ENCODE measurements at places on chromosomes 2 and 18.
A peak's percentile ranks its signal among the peaks of the same experiment; 100 is the strongest.

DNA sequence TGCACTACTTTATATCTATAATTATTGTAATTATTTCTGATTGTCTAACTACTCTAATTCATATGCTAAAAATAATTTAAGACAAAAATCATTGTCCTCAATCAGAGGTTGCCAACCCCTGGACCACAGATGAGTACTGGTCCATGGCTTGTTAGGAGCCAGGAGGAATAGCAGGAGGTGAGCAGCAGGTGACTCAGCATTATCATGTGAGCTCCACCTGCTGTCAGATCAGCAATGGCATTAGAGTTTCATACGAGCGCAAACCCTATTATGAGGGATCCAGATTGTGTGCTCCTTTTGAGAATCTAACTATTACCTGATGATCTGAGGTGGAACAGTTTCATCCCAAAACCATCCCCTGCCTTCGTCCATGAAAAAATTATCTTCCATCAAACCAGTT is 1434.4 kb downstream of the LRP1B start:
- no peak for DNase-seq

GRCh38 chr18:69872661-69873060 is 75.0 kb downstream of the CD226 start:
- DNase-seq, result no peak

- DNase-seq, result no peak
These were observed 3.4 kb downstream of the CHRNG start for GRCh38 chr2:232542715-232543467.

GRCh38 chr2:213202011-213202410 is 50.6 kb upstream of the IKZF2 start:
- DNase-seq, result no peak

DNA sequence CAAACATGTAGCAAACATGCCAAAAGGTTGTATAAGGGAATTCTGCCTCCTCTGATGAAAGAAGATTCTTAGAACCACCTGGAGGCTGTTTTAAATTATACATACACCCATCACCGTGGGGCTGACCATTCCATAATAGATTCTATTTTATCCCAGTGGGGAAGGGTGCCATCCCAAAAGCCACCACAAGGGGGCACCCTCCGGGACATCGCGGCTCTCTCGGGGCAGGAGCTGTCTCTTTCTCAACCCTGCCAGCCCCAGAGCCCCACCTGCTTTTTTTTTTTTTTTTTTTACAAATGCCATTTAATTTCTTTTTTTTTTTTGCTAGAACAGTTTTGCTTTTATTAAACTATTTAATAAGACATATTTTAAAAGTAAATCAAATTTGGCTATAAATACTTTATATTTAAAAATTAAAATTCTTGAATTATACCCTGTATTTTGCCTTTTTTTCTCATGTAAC is 8.6 kb upstream of the MTCL1 start:
- peak; percentile 57 for DNase-seq

DNA sequence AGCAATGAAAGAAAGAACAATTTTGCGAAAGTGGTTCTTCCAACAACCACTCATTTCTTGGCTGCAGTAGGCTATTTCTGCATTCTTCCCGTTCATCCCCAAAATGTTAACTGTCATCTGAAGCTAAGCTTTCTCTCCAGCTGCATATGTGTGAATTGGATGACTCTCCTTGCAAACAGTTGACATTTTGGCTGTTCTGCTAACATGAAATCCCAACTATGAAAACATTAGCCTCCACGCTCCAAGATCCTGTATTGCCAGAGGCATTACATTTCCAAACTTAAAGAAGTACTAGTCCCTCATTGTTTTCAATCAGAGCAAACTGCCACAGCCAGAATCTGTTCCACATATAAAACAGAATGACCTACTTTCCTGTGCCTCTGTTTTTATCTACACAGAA is 88.5 kb downstream of the TGIF1 start:
- no peak for DNase-seq

DNA sequence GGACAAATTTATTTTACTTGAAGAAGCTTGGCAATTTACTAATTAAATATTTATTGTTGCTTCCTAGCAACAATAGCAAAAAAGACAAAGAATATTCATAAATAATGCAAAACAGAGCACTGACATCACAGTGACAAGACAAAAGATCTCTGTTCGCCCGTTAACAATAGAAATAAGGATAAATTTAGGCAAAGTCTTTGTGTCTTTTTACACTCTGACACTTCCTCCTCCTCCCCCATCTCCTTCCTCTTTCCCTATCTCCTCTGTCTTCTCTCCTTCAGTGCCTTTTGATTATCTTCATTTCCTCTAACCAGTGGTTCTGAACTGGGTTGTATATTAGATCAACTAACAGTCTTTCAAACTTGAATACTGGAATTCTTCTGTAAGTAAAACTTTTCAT is 808.4 kb downstream of the ERBB4 start:
- DNase-seq, result no peak

DNA sequence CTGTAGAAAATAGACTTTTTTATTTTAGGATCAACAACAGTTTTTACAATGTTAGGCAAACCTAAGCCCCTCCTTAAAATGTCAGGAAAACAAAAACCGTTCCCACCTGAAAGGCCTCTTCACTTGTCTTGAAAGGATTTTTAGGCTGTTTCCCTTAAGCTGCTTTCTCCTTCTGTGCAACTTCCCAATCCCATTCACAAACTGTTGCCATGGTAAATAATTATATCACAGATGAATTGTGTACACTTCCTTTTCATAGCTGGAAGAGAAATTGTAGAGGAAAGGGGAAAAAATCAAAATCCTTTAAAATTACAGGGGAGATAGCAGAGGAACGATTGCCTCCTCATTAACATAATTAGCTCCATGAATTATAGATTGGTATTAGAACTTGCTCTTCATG is 1488.0 kb upstream of the CELF4 start:
- DNase-seq, result no peak

GRCh38 chr2:231243866-231244265 is 45.4 kb downstream of the ARMC9 start:
- no peak for DNase-seq

- DNase-seq, result no peak
These were observed 1047.3 kb upstream of the CELF4 start for GRCh38 chr18:38612904-38613303.

DNA sequence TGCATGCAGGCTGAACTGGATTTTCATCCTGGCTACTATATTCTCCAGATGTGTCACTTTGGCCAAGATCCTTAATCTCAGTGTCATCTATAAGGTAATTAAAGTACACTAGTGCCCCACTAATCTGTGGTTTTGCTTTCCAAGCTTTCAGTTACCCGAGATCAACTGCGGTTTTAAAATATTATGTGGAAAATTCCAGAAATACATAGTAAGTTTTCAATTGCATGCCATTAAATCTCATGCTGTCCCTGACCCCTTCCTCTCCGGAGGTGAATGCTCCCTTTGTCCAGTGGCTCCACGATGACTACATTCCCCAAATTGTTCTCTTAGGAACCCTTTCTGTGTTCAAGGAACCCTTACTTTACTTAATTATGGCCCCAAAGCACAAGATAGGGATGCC is 5.3 kb upstream of the TYMS start:
- DNase-seq, result no peak

GRCh38 chr2:205706769-205707381 is 24.6 kb downstream of the NRP2 start:
- DNase-seq, result peak; percentile 76

DNA sequence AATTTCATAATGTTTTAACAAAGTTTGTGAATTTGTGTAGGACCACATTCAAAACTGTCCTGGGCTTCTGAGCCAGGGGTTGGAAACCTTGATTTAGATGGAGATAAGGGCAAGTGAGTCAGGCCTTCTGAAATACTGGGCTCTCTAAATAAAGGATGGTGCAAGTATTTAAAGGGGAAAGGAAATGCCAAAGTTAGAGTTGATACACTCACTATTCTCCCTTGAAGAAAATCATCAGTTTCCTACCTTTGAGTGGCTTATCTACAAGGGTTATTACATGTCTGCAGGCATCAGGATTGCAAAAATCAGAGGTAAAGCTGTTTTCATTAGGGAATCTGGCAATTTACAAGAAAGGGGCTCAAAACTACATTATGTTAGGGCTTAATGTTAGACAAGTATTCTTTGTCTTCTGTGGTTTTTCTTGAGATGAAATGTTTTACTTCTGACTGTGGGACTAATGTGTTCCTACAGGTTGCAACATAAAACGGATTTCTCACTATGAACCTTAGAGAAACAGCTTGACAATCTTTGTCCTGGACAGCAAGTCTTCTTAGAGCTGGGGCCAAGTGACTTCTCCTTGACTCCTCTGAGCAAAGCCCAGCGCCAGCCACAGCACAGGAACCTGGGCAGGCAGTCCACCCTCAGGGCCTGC is 31.1 kb downstream of the RNU4ATAC start:
- DNase-seq, result peak; percentile 18

DNA sequence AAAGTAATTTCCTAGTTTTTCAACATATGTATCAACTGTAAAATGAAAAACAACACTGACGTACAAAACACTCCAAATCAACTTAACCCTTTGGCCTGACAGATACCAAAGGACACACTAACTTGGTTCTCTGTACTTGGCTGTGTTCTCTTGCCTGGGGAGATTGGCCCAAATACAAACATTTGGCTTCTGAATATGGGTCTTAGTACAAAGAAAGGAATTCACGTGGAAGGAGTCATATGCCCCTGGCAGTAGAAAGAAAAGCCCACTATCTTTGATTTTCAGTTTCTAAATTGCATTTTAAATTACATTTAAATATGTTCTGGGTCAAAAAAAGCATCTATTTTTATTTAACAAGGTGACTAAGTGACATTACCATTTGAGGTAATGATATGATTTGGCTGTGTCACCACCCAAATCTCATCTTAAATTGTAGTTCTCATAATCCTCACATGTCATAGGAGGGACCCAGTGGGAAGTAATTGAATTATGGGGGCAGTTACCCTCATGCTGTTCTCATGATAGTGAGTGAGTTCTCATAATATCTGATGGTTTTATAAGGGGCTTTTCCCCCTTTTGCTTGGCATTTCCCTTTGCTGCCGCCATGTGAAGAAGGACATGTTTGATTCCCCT is 153.6 kb upstream of the CCDC195 start:
- DNase-seq, result peak; percentile 14

DNA sequence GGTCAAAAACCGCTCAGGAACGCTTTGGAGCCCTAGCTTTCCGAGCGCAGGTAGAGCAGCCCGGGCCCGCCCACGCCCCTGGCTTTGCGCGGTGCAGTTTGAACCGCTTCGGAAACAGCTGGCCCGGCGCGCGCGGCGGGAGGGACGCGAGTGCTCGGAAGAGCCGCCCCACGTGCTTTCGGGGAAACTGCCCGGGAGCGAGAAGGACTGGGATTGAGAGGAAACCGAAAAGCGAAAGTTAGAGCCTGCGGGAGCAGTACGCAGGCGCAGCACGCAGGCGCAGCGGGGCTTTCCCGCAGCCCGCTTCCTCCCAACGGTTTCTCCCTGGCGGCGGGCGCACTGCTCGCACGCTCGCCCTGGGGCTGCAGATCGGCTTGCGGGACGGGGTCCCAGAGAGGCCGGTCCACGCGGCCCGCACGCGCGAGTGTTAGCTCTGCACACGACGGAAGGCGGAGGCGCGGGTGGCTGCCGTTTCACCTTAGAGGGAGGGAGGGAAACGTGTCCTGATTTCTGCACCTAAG is 6.3 kb upstream of the STAT1 start:
- peak; percentile 99 for DNase-seq

- peak; percentile 99 for DNase-seq
These were observed 55.2 kb downstream of the METTL4 start for GRCh38 chr18:2515908-2516625.

GRCh38 chr18:38033282-38033681 is 467.7 kb upstream of the CELF4 start:
- DNase-seq, result no peak

Data from lung microvascular endothelial cell (primary cell).